WTC11 (cell line): ENCODE measurements at places on chromosomes 11 and 22. TPM values are rescaled to one million over a fixed set of nuclear protein-coding genes. Genes with fewer than 3 reads are reported as not detected.

BCO2 gene
- 0.48 to 1.3 TPM (median 1.0 TPM) in 3 replicates for total RNA-seq

GRAMD1B gene
- 22.1 to 31.5 TPM (median 23.3 TPM) in 3 replicates for total RNA-seq

DNA sequence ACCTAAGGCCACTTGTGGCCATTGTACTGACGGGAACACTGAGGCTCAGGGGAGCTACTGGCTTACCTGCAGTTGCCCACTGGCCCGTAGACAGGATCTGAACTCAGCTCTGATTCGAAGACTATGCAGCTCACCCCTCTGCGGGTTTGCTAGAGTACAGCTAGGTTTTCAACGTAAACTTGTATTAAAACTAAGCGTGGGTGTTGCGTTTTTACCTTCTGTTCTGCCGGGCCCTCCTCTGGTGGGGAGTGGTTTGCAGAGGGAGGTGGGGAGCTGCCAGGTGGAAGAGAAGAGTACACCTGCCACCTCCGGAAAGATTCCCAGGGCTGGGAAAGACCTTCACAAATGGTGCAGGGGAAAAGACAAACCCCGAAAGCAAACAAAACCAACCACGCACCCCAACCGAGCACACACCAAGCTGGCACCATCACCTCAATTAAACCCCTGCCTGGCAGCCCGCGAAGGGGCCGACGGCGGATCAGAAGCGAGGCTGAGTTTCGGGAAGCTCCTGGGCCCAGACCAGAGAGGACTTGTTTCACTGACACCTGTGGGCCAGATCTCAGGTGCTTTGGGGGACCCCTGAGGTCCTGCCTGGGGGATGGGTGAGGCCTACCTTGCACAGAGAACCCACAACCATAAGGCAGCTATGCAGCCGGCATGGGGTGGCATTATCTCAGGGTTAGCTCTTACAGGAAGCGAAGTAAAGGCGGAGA lies 37.7 kb downstream of the SHISAL1 start:
- H3K4me1 ChIP-seq = peaks cover 29% of the 10 kb centered on the region
- peak; percentile 6 for DNase-seq
- H3K36me3 ChIP-seq = no peaks in the 10 kb centered on the region
- H3K27me3 ChIP-seq = no peaks in the 10 kb centered on the region

DNA sequence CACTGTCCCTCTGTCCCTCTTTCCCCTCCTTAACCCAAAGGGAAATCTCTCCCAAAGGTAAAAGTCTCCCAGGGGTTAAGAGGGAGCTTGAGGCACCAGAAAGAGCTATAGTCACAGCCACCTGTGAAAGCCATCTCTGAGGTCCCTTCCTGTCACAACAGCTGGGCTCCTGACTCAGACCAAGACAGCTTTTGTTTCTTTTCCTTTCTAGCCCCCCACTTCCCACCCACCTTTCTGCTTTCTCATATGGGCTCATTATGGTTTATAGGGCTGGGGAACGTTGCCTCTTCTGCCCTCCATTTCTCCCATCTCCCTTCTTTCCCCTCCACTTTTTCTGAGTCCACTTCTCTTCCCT lies 19.1 kb downstream of the MIF start:
- peaks cover 16% of the 10 kb centered on the region for H3K36me3 ChIP-seq
- H3K4me1 ChIP-seq = peaks cover 28% of the 10 kb centered on the region
- DNase-seq = no peak

DNA sequence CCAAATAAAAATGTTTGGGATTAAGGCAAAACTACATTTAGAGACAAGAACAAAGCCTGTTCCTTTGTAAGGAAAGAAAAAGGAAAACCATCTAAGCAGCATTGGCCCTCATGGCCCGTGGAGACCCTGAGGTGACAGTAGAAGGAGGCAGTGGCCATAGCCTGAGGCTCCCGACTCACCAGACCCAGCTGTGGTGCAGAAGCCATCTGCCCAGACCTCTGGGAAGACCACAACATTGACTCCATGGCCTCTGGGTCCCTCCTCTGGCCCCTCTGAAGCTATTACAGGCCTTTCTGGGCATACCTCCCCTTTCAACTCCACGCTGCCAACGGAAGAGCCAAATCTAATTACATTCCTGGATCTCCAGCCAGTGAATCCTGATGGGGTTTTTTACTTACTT lies 6.4 kb downstream of the PRAME start:
- no peak overlapping the region for H3K4me3 ChIP-seq
- DNase-seq = peak; percentile 50
- no peak overlapping the region for H3K27ac ChIP-seq
- H3K4me1 ChIP-seq = no peaks in the 10 kb centered on the region
- no peaks in the 10 kb centered on the region for H3K36me3 ChIP-seq

DNA sequence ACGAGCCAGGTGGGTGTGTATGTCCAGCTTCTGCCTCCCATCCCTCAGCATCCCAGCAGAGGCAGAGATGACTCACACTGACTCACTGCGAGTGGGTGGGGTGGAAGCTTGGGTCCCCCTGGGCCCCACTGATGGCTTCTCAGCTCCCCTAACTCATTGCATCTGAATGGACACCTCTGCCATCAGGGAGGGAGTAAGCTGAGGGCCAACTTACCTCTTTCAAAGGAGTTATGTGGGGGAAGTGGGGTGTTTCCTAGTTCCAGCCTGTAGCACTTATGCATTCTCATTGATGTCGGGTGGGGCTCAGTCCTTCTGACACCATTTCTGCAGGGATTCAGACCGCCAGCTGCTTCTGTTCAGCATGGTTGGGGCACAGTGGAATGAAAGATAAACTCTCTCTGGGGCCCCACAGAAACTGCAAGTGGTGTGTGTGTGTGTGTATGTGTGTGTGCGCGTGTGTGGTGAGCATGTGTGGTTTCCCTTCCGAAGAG lies 1425.8 kb downstream of the TBC1D22A start:
- no peaks in the 10 kb centered on the region for H3K27me3 ChIP-seq
- H3K4me3 ChIP-seq = no peak overlapping the region
- peaks cover 18% of the 10 kb centered on the region; the same call in 1 of the 2 replicates for H3K36me3 ChIP-seq
